ENCODE measurements at places on chromosomes 7 and 10. TPM values are rescaled to one million over a fixed set of nuclear protein-coding genes. Genes with fewer than 3 reads are reported as not detected.

- no peaks in the 10 kb centered on the region for H3K4me1 ChIP-seq
- no peak for DNase-seq
- H3K36me3 ChIP-seq, result no peaks in the 10 kb centered on the region
- H3K27ac ChIP-seq, result no peak overlapping the region
Measured at GRCh38 chr10:126704649-126705048, 34.2 kb upstream of the C10orf90 start.

- H3K4me1 ChIP-seq, result peaks cover 13% of the 10 kb centered on the region
- peak overlapping the region; percentile 31 for H3K4me3 ChIP-seq
- H3K36me3 ChIP-seq, result peaks cover 4% of the 10 kb centered on the region
- peaks cover 8% of the 10 kb centered on the region for H3K27me3 ChIP-seq
Measured at GRCh38 chr7:1065263-1065584, 20.9 kb downstream of the GPR146 start.

- no peaks in the 10 kb centered on the region for H3K36me3 ChIP-seq
- DNase-seq, result no peak
- H3K4me3 ChIP-seq, result no peak overlapping the region
Measured at GRCh38 chr10:34954142-34954541, 136.0 kb downstream of the CUL2 start.

DNA sequence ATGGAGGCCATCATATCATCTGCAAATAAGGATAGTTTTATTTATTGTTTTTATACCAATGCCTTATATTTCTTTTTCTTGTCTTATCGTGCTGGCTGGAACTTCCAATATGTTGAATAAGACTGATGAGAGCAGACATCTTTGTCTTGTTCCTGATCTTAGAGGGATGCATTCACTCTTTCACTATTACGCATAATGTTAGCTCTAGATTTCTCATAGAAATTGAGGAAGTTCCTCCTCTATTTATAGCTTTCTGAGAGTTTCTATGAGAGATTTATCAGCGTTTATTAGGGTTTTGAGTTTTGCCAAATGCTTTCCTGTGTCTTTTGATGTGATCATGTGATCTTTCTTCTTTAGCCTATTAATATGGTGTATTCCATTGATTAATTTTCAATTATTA, 49.3 kb downstream of the COL28A1 start:
- H3K27me3 ChIP-seq, result no peaks in the 10 kb centered on the region
- no peak for DNase-seq
- no peak overlapping the region for H3K27ac ChIP-seq
- no peaks in the 10 kb centered on the region for H3K4me1 ChIP-seq

- H3K36me3 ChIP-seq, result no peaks in the 10 kb centered on the region
- H3K4me3 ChIP-seq, result no peak overlapping the region
- H3K27ac ChIP-seq, result no peak overlapping the region
- no peak for DNase-seq
- H3K4me1 ChIP-seq, result peaks cover under 1% of the 10 kb centered on the region
Measured at GRCh38 chr7:132349075-132349474, 227.2 kb downstream of the PLXNA4 start.

DNA sequence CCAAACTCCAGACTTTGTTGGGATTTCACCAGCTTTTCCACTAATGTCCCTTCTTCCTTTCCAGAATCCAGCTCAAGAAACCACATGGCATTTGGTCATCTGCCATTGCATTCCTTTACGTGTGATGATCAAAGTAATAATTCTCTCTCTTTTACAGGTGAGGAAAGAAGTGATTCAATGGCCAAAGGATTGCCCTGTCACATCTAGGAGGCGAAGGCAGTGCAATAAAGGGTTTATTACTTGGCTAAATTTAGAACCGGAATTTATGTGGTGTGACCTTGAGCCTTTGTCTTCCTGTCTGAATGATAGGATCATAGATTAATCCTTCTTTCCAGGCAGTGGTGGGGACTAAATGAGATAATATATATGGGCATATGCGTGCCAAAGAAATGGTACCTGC, 58.3 kb upstream of the COBL start:
- H3K27ac ChIP-seq, result no peak overlapping the region
- H3K36me3 ChIP-seq, result no peaks in the 10 kb centered on the region
- H3K27me3 ChIP-seq, result peaks cover 9% of the 10 kb centered on the region

DNA sequence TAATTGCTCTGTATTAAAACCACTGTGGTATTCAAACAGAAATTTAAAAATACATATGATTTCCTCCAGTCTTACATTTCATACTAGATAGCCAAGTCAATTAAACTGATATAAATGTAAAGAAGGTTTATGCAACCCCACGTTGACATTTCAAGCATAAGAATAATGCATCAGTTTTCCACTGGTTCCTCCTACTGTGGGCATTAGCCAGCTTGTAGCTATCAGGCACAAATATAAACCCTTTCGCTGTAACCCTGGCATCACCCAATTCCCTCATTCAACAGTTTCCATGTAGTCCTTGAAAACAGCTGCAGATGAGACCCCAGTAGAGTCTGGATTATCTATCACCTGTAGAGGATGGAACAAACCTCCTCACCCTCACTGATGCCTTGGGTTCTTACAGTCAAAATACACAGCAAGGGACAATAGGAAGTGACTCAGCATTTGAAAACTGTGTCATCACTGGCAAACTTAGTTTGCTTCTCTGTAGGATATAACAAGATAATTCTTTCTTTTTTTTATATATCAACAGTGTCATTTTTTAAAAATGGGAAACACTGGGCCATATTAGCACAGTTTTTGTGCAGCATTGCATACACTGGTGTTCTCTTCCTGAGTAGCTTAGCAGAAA, 113.0 kb downstream of the PDE1C start:
- no peak overlapping the region for H3K27ac ChIP-seq
- no peak overlapping the region for H3K4me3 ChIP-seq
- no peaks in the 10 kb centered on the region for H3K4me1 ChIP-seq

DNA sequence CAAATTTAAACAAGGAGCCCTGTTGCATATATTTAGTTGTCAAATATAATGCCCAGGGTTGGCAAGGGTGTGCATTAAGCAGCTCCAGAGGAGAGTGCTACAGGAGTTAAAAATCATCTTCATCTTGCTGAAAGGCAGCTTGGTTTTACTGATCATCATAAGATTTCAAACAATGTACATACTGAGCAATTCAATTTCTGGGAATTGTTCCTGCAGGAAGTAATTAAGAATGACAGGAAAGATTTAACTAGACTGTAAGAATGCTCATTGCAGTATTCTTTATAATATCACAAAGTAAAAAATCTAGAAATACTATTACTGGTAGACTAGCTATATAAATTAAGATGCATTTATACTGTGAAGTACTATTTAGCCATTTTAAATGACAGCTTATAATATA, 153.6 kb downstream of the DYNC1I1 start:
- peaks cover 2% of the 10 kb centered on the region for H3K4me1 ChIP-seq
- no peaks in the 10 kb centered on the region for H3K36me3 ChIP-seq
- H3K27me3 ChIP-seq, result peaks cover 55% of the 10 kb centered on the region
- no peak for DNase-seq
- H3K4me3 ChIP-seq, result no peak overlapping the region
- no peak overlapping the region for H3K27ac ChIP-seq

The COL13A1 gene
- total RNA-seq, result not detected

The PCLO gene
- 0.07 TPM for total RNA-seq

The RELN gene
- total RNA-seq, result not detected
